Endothelial cell of umbilical vein (primary cell): ENCODE measurements at places on chromosomes 1 and 21. TPM values are rescaled to one million over a fixed set of nuclear protein-coding genes. Genes with fewer than 3 reads are reported as not detected.
A peak's percentile ranks its signal among the peaks of the same experiment; 100 is the strongest.

DNA sequence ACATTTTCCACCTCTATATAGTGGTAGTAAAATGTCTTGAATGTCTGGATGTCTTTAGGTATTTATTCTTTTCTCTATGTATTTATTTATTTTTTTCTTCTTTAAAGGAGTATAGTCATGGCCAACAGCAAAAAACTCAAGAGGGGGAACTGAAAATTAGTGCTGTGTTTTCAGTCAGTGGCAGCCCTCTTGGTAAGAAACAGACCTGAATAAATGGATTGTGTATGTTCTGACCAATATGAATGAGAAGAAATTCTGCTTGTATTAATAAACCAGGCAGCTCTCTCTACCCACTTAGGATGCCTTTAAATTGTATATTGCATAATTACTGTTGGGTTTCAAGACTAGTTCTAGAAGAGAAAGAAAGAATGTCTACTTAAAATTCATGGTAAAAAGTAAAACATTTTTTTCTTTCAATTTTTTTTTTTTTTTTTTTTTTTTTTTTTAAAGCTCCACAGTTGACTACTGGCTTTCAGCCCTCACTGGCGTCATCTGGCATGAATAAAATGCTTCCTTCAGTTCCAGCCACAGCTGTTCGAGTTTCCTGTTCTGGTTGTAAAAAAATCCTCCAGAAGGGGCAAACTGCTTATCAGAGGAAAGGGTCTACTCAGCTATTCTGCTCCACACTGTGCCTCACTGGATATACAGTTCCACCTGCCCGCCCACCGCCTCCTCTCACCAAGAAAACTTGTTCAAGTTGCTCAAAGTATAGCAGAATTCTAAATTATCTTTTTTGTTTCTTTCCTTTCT is 101.6 kb downstream of the ZMYM4 start:
- DNase-seq: peak; percentile 94

DNA sequence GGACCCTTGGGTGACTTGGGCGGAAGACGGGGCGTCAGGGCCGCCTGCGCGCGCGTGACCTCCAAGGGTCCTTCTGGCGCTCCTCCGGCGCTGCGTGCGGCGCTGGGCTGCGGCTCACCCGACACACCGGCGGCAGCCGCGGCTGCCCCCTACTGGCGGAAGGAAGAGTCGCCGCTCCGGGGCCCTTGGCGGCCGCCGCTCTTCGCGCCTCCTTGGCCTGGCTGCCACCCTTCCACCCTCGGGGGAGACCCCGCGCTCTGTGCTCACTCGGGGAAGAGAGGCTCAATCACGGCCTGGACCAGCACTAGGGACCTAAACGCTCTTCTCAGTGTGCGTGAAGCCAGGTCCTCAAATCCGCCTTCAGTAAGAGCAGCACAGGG is 89.7 kb downstream of the DMRTA2 start:
- peak; percentile 32 for DNase-seq

- DNase-seq: peak; percentile 74
Measured at GRCh38 chr1:209248649-209249279, 334.8 kb upstream of the CAMK1G start.

The GRHL3 gene
- not detected in 2 replicates for polyA plus RNA-seq

DNA sequence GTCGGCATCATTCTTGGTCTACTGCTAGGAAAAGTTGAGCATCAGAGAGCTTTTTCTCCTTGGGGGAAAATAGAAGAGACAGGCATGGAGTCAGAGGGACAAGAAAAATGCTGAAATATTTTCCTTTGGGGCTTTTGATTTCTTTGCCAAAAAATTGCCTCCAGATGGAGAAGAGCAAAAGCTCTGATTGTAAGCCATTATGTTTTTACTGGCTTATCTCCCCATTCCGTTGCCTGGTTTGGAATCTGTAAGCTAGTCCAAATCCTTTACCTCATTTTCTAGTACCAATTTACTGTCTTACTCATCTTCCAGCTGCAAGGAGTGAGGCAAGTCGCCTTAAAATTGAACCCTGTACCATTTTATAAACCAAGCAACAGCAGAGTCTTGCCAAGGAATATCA is 23.3 kb upstream of the NBL1 start:
- no peak for DNase-seq

DNA sequence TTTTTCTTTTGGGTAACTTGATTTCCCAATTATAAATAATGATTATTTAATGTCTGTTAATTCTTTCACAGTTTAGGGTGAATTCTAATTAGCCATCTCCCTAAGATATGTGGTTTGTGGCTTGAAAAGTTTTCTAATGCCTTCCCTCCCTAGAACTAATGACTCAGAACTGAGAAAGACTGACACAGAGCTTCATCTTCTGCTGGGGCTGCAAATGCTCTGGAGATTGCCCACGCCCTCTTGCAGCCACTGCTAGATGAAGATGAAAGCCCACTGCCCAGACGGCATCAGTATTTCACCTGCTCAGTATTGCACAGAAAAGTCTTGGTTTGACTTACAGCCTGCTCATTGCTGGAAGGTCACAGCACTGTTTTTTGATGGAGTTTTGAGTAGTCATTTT is 101.5 kb downstream of the ST6GALNAC3 start:
- no peak for DNase-seq

GRCh38 chr1:29709704-29710280 is 473.5 kb downstream of the PTPRU start:
- peak; percentile 83 for DNase-seq

DNA sequence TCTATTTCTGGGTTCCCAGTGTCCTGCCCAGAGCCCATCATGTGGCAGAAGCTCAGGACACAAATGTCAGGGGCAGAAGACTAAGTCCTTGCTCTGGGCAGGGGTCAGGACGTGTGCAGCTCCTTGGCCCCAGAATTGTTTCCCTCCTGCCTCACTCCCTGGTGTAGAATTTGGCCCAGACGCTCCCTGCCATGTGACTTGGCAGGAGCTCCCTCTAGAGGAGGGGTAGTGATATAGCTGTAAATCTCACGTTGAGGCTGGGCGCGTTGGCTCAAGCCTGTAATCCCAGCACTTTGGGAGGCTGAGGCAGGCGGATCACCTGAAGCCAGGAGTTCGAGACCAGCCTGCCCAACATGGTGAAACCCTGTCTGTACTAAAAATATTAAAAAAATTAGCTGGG is 91.2 kb downstream of the UBIAD1 start:
- no peak for DNase-seq

The SLC9C2 gene
- not detected in 2 replicates for polyA plus RNA-seq

GRCh38 chr1:67874501-67875111 is 41.3 kb upstream of the GNG12 start:
- DNase-seq: no peak

The VCAM1 gene
- 1.7 and 1.8 TPM in 2 replicates for polyA plus RNA-seq

GRCh38 chr1:153933955-153934354 is 11.2 kb upstream of the GATAD2B start:
- no peak for DNase-seq

DNA sequence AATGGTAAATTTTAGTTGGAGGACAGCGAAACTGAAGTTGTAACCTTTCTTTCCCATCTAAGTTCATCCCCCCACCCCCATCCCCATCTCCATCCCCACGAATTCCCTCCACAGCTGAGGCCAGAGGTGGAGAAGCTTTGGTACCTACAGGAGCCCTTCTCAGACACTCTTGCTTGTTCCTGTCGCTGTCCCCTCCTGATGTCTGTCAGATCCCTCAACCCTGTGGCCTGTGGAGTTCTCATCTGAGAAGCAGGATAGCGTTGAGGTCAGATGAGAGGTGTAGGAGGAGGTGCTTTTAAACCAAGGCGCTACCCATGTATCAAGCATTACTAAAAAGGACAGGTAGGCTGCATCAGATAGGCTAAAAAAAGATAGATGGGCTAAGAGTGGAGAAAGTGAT is 769 bp downstream of the NTPCR start:
- DNase-seq: peak; percentile 45

The ADAMTS5 gene
- not detected in 2 replicates for polyA plus RNA-seq

DNA sequence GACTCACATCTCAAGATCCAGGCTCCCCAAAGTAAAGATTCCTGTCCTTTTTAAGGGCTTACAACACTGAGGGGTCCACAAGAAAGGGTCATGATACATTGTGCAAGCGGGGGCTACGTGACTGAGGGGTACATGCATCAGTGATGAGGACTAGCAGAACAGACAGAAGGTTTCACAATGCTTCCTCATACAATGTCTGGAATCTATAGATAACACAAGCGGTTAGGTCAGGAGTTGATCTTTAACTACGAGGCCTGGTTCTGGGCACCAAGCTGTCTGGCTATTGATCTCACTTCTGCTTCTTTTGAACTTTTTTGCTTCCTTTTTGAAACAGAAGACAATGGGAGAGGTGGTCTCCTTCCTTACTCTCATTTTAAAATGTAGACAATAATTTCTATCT is 718.6 kb downstream of the AMY1C start:
- no peak for DNase-seq

- no peak for DNase-seq
Measured at GRCh38 chr1:226166341-226166740, 20.2 kb downstream of the ACBD3 start.

GRCh38 chr1:218521414-218522169 is 176.5 kb downstream of the TGFB2 start:
- DNase-seq: peak; percentile 65

- DNase-seq: no peak
Measured at GRCh38 chr1:14571810-14572767, 26.4 kb upstream of the KAZN start.

GRCh38 chr1:202063093-202063492 is 52.7 kb downstream of the ELF3 start:
- no peak for DNase-seq

The CFHR2 gene
- polyA plus RNA-seq: not detected in 2 replicates

DNA sequence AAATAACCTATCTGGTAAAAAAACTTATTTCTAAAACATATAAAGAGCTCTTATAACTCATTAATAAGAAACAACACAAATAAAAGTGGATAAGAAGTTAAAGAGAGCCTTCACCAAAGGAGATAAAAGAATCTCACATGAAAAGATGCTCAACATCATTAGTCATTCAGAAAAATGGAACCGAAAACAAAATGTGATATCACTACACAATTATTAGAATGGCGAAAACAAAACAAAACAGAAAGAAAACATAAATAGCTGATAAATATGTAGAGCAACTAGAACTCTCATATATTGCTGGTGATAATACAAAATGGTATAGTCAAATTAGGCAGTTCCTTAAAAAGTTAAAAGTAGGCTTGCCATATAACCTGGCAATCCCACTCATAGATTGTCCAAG is 1109.3 kb downstream of the PLA2G4A start:
- no peak for DNase-seq

The PPM1J gene
- polyA plus RNA-seq: 3.1 and 3.2 TPM in 2 replicates

DNA sequence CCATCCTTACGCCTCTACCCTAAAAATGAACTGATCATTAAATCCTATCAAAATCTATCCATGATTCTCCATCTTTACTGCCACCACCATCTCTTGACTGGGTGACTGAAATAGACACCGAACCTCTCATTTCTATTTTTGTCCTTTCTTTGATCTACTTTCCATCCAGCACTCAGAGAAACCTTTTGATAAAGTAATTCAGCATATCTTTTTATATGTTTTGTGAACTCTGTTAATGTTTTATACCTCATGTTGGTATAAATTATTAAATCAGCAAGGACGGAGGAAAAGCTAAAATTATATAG is 13.0 kb downstream of the PCNX2 start:
- DNase-seq: no peak
